GM04503 (cell line): ENCODE measurements at places on chromosomes 13 and 19.

DNA sequence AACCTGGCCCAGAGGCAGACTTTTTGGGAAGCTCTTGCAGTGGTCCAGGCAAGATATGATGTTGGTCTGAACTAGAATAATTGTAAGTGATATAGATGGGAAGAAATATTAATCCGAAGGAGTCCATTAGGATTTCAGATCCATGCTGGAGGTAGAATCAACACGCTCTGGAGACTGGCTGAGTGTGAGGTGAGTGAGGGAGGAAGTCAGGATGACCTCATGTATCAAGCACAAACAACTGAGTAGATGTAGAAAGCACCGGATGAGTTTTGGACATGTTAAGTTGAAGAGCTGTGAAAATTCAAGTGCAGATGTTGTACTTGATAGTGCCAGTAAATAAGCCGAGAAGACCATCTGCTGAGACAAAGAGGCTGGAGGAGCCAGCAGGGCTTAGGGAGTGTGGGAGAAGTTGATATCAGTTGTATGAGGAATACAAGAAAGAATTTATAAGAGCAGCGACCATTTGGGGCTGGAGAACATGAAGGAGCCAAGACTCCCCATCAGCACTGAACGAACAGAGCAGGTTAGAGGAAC is 5.3 kb upstream of the CNMD start:
- DNase-seq = no peak

- no peak for DNase-seq
These were observed 53.3 kb downstream of the CEBPG start for GRCh38 chr19:33426621-33427361.

DNA sequence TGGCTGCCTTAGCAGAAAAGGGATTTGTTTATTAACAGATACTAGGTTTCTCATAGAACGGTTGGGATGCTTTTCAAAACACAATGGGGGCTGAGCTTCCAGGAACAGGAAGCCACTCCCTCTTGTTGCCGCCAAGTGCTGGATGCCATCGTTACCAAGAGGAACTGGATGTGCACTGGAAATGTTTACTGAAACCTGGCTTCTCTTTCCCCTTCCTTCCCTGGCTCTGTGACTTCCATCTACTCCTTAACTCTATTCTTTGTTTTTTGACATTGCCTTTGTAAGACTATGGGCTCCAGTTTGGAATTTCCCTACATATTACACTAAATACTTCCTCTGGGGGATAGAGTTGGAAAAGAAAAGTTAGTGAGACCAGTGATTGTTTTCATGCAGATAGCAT is 11.7 kb upstream of the KL start:
- DNase-seq = no peak

- DNase-seq = no peak
These were observed 110.8 kb downstream of the RXFP2 start for GRCh38 chr13:31850041-31850555.

- no peak for DNase-seq
These were observed 16.0 kb downstream of the CSNK1G2 start for GRCh38 chr19:1956868-1957492.

DNA sequence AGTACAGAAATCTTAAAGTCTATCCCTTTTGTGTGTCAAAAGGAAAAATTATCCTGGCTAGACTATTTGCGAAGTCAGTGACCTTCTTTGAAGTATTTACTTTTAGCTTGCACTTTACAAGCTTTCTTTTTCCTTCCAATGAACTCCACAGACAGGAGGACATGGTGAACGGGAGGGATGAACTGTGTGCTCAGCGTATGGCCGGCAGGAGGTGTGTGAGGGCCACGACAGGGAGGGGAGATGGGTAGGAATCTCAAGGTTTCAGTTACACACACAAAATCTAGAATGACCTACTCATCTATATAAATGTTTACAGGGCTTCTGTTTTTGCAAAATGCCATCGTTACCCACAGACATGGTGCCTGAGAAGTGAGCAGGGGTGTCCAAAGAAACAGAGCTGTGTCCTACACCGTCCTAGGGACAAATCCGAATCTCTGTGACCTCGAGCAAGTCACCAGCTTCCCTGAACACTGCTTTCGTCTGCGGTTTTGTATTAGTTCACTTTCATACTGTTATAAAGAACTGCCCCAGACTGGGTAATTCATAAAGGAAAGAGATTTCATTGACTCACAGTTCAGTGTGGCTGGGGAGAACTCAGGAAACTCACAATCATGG is 537.2 kb downstream of the LIG4 start:
- no peak for DNase-seq

DNA sequence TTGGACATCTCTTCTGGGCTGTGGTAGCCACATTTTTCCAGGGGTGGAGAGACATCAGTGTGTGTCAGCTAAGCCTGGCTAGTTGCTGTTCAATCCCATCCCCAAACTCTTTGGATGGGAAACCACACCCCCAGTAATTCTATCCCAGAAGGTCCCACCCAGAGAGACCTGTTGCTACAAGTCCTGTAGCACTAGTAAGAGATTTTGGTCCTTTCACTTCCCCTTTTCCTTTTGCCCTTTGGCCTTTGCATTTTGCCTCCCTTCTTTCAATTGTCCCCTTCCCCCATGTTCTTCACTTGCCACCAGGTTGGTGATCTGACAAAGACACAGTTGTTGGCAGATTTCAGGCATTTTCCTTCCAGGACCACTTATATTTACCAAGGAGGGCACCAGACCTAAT is 3.8 kb downstream of the CBY2 start:
- DNase-seq = no peak

DNA sequence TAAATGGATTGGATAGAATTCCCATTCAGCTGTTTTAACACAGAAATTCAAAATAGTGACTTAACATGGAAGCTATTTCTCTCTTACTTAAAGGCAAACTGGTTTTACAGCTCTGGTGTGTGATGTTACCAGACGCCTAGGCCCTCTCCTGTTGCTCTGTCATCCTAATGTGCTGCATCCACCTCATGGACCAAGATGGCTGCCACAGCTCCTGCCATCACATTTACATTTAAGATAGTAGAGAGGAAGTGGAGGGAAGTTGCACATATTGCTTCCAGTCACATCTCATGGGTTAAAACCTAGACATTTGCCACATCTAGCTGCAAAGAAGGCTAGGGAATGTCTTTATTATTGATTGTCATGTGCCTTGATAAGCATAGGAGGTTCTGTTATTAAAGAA is 157.5 kb downstream of the OXGR1 start:
- DNase-seq = no peak
